GM23338 (cell line): ENCODE measurements at places on chromosomes 11 and 22.

- DNase-seq = no peak
Observed at GRCh38 chr11:118884875-118885274, 1.2 kb downstream of the CXCR5 start.

GRCh38 chr11:62725646-62726045 is 1.6 kb downstream of the HNRNPUL2 start:
- DNase-seq = peak; percentile 34

GRCh38 chr22:49100773-49101172 is 726.9 kb downstream of the BRD1 start:
- no peak for DNase-seq

DNA sequence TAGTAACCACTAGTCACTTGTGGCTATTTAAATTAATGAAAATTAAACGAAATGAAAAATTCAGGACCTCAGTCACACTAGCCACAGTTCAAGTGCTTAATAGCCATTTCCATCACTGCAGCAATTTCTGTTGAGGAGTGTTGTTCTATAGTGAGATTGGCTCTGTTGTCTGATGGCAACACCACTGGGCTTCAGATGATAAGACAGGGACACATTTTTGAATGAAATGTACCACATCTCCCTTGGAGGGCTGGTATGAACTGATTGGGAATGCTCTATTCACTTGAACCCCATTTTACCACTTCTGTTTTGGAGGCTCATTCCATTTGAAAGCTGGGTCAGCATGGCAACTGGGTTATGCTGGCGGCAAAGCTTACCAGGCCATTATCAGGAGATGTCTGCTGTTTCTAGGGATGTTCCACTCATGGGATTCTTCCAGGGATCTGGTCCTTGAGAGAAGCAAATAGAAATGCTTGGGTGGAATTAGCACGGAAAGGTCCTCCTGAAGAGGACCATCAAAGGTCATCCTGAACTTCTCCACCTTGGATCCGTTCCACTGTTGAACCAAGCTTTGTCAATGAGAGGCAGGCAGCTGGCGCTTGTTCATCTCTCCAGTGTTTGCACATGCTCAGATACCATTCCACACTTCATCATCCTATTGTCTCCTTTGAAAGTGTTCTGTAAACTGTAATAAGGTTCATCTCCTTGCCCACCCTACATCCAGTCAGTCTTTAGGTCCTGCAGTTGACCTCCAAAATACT is 7.6 kb downstream of the AMOTL1 start:
- DNase-seq = no peak

DNA sequence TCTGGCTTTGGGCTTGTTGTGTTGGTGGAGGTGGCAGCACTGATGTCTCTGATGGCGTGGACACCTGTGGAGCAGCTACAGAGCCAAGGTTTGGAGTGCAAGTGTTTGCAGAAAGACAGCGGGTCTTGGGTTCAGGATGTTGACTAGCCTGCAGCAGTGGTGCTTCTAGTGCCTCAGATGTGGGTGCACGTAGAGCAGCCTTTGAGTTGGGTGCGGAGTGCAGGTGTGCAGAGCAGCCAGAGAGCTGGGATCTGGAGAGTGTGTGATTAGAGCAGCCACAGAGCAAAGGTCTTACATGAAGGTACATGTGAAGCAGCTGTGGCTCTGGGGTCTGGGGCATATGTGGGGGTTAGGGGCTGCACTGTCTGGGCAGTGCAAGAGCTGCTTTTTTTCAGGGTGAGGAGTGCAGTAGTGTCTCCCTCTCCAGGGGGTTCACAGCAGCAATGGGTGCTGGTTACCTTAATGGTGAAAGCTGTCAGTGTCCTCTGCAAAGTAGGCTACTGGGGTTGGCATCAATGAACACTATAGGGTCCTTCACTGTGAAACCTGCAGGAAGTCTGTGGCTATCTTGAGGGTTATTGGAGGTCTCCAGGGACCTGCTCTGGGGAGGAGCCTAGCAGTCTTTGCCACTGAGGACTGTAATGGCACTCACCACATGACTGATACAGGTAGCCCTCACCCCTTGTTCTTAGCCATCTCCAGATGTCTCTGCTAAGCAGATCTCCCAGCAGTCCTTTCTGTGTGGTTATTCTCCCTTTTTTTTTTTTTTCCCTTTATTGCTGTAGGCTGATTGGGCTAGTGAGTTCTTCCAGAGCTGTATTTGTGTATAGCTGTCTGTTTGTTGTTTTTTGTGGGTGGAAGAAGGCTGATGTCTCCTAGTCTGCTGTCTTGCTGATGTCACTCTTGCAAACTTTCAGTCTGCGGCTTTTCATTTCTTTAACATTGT is 14.3 kb downstream of the BIRC2 start:
- DNase-seq = no peak

- DNase-seq = no peak
Observed at GRCh38 chr22:32979606-32980005, 78.6 kb downstream of the SYN3 start.

DNA sequence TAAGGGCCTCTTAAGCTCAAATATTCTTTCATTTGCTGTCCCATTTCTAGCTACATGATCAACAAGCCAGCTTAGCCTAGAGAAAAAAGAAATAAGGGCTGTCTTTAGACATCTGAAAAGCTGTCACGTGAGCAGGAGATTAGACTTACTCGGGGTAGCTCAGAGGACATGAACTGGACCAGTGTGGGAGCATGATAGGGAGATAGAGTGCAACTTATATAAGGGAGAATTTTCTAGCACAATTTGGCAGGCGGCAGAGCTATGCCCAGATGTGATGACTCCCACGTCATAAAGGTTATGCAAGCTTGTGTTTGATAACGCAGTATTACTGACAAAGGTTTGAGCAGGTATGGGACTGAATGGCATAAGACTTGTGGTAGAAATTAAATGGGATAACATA is 28.2 kb upstream of the TPBGL start:
- no peak for DNase-seq

DNA sequence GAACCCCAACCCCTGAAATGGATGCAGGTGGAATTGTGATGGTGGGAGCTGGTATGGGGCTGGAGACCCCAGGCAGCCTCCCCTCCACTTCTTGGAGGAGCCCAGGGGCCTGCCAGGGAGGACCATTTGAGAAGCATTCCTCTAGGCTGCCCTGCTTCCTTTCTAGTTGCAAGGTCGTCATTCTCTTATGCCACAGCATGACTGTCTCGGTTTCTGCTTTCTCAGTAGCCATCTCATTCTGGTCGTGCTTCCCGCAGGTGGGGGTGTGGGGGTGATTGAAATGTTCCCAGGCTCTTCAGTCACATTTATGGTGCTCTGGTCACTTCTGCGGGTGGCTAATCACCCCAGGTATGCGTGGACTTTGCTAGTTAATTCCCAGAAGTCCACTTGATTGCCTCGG is 223.7 kb upstream of the TBCEL start:
- no peak for DNase-seq

- DNase-seq = no peak
Observed at GRCh38 chr11:19594326-19594725, 118.3 kb upstream of the NAV2 start.

DNA sequence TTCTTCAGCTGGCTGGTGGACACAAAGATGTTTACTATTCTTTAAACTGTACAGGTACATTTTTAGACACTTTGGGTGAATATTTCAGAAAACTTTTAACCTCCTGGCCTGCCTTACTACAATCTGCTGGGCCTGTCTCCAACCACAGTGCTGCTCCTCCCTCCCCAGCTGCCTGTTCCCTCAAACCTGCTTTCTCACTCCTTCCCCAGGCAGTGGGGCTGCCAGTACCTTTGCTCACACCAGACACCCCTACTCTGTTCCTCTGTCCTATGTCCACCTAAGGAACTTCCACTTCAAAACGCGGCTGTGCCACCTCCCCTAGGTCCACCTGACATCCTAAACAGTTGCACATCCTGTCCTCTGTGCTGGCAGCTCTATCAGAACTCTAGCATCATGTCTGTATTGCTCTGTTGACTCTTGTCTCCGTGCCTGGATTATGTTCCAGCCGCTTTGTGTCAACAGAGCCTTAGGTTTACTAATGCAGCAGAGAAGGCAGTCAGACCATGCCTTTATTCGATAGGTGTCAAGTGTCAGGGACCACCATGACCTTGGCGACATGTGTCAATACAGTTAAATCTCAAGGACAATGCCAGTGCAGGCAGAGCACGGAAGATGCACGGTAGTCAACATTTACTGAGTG is 13.4 kb downstream of the ZP1 start:
- DNase-seq = no peak

DNA sequence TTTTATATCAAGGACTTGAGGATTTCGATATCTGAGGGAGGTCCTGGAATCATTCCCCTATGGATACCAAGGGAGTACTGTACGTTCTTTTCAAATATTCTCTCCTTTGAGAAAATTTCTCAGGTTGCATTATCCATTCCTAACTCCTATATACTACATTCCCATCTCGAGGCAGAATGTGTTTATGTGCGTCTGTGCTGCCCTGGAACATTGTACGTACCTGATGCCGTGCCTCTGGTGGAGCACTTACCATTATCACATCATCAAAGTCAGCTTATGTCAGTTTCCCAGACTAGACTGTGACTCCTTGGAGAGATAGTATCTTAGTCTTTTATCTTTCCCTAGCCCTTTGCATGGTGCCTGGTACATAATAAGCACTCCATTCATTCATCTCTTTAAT is 21.7 kb downstream of the UBASH3B start:
- DNase-seq = no peak

GRCh38 chr11:118903204-118904015 is 19.7 kb downstream of the CXCR5 start:
- DNase-seq = no peak

DNA sequence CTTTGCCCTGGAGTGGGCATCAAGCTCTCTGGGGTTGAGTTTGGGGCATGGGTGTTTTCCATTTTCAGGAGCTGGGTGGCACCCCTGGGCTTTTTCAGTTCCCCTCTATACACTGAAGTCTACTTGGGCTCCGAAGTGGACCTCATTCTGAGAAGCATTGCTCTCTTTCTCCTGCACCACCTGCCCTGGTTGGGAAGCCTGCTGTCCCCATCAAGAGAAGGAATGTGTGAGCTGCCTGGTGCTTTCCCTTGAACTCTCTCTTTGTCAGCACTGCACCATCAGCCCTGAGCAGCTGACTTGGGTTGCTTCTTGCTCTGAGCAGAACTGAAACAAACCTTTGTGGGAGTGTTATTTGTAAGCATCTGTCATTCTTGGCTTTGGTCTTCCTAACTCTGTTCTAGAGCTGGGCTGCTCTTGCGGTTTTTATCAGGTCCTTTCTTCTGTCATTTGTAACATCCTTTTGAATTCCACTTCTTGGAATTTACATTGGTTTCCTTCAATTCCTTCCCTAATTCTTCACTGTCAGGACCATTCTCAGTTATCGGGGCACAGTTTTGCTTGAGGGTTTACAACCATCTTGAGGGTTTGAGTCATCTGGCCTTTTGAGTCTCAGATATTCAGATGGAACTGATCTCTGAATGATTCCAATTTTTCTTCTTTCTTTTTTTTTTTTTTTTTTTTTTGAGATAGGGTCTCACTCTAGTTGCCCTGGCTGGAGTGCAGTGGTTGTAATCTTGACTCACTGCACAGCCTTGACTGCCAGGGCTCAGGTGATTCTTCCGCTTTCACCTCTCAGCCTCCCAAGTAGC is 20.5 kb downstream of the UBE2L3 start:
- DNase-seq = no peak

- peak; percentile 92 for DNase-seq
Observed at GRCh38 chr11:131668500-131669400, 298.3 kb downstream of the NTM start.

GRCh38 chr22:42310291-42311015 is 40.0 kb upstream of the TCF20 start:
- DNase-seq = no peak
